ENCODE measurements at places on chromosomes 3 and 15. TPM values are rescaled to one million over a fixed set of nuclear protein-coding genes. Genes with fewer than 3 reads are reported as not detected.
A peak's percentile ranks its signal among the peaks of the same experiment; 100 is the strongest.

GRCh38 chr15:56933410-56933809 lies 15.0 kb downstream of the TCF12 start:
- no peak for DNase-seq

- DNase-seq: no peak
Observed at GRCh38 chr3:134197681-134198261, 52.9 kb downstream of the RYK start.

GRCh38 chr15:35210370-35210769 lies 125.3 kb upstream of the NANOGP8 start:
- no peak for DNase-seq

- DNase-seq: no peak
Observed at GRCh38 chr3:3827111-3827510, 27.9 kb downstream of the LRRN1 start.

- no peak for DNase-seq
Observed at GRCh38 chr15:43529587-43530345, 12.4 kb downstream of the MAP1A start.

- no peak for DNase-seq
Observed at GRCh38 chr3:78632925-78633553, 1134.8 kb downstream of the ROBO1 start.

GRCh38 chr15:88661041-88661700 lies 22.4 kb downstream of the ISG20 start:
- no peak for DNase-seq

- no peak for DNase-seq
Observed at GRCh38 chr3:58897646-58898045, 152.2 kb downstream of the CFAP20DC start.

- no peak for DNase-seq
Observed at GRCh38 chr3:196399485-196399945, 32.7 kb downstream of the UBXN7 start.

DNA sequence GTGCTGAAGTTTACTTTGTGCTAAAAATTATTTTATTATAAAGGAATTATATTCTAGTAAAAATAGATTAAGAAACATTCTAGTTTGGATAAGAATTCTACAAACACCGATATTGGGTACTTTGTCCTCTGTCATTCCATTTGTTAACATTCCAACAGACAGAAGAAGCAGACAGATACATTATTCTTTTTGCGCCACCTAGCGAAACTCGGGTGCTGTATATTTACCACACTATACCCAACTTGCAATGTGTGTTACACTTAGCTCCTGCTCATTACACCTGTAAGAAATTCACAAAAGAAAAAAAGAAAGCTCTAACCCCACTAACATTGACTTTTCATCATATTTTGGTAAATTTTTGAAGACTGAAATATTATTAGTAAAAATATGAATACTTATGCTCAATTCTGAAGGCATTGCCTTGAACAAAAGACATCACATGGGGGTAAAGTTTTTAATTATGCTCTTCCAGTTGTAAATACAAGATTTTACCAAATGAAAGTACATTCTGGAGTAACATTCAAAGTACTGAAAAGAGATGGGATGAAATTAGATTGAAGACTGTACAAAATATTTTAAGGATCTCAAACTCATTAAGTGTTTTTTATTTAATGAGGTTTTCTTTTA lies 136.5 kb upstream of the MLF1 start:
- peak; percentile 75 for DNase-seq

- DNase-seq: no peak
Observed at GRCh38 chr3:54067055-54067698, 55.2 kb upstream of the CACNA2D3 start.

DNA sequence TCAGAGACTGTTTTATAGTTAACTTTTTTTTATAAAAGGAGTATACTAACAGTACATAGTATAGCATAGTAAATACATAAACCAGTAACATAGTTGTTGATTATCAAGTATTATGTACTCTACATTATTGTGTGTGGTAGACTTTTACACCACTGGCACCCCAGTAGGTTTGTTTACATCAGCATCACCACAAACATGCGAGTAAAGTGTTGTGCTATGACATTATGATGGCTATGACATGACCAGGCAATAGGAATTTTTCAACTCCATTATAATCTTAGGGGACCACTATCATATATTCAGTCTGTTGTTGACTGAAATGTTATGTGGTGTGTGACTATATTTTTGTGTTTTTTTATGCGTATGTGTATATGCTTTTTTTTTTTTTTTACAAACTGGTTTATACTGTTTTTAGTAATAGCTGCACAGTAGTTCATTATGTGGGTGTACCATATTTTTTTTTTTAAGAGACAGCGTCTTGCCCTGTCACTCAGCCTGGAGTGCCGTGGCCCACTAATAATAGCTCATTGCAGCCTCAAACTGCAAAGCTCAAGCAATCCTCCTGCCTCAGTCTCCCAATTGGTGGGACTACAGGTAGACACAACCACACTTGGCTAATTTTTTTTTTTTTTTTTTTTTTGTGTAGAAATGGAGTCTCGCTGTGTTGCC lies 1.9 kb downstream of the CAPN7 start:
- DNase-seq: no peak

- DNase-seq: no peak
Observed at GRCh38 chr3:38021196-38021595, 8.2 kb downstream of the PLCD1 start.

- DNase-seq: no peak
Observed at GRCh38 chr3:141316851-141317250, 51.5 kb upstream of the ZBTB38 start.

DNA sequence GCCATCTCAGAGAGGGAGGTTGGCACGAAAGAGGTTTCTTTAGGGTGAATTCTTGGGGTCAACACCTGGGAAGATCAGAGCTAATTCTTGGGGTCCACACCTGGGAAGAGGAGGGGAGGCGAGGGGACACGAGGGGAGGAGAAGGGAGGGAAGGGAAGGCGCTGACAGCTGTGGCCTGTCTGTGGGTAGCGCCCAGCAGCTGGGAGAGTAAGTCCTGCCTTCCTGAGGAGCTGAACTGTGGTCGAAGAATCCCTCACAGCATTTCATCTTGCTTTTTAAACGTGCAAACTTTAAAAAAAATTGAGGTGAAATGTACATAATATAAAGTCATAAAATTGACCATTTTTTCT lies 63.2 kb upstream of the CGNL1 start:
- DNase-seq: no peak

GRCh38 chr3:73603762-73604171 lies 21.0 kb downstream of the PDZRN3 start:
- no peak for DNase-seq

DNA sequence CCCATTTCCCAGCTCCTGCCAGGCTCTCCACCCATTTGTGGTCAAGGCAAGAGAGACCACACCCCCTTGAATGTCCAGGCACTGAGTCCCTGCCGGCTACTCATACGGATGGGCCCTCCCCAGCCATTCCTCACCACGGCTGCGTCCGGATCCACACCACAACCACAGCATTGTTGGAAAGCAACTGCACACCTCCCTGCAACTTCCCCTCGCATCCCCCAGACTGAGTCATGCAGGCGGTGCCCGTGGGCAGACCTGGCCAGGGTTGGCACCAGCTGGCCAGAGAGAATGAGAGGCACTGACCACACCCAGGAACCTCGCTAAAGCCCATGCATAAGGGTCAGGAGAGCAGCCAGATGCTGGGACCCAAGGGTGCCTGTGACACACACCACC lies 30.5 kb downstream of the LOXL1 start:
- peak; percentile 20 for DNase-seq

DNA sequence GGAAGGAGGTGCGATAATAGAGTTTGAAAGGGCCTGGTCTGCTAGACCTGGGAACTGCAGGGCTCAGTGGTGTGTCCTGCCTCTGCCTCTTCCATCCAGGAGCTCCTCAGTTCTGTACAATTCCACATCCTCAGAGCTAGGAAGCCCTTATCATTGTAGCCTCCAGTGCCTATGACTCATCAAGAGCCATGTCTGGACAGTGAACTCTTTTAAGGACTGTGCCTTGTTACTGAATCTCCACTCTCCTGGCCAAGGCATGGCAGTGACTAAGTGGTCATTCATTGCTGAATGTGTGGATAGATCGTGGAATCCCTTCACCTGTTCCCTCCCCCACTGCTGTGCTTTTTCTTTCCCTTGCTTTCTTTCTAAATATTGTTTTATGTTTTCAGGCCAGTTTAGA lies 2.9 kb downstream of the TIMP4 start:
- DNase-seq: no peak

GRCh38 chr3:56219894-56220805 lies 248.1 kb downstream of the ERC2 start:
- DNase-seq: no peak

GRCh38 chr3:57647292-57647940 lies 45.5 kb downstream of the DENND6A start:
- no peak for DNase-seq

DNA sequence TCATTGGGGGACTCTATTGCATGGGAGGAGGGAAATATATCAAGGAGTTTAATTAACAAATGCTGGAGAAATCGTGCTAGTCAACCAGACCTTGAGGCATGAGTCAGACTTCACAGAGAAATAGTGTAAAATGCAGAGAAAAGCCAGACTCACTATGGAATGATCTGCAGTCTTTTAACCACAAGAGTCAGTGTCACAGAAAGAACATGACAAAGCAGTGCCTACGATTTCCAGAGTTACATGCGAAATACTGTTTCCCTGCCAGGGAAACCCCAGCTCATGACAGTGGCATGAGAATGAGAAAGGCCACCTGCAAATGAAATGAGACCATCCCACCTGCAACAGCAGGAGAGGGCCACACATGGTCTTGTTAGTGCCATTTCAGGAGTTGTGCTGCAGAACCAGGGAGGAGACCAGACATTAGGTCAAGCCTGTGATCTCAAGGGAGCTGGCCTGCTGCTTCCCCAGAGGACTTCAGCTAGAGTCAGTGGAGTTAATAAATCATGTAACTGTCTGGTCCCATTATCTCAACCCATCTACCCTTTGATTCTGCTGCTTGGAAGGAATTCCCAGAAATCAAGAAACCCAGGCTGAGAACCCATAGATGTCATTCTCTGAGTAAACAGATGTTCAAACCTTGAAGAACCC lies 79.0 kb downstream of the ERC2 start:
- DNase-seq: no peak

DNA sequence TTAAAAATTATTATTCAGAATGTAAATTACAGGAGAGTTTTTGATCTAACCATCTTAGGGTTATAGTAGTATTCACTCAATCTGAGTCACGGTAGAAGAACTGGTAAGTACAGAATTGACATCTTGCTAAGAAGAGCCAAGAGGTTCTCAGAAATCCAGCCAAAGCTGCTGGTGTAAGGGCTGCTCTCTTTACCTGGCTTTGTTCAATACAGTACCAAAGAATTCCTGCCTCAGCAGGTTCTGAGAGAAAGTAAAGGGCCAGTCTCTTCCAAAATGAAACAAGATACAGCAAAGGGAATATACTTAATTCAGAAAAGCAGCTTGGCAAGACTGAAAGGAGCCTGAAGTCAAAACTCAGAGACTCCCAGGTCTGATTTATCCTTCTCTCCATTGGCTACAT lies 193.1 kb downstream of the TNIK start:
- DNase-seq: no peak

GRCh38 chr3:99625643-99626416 lies 12.6 kb upstream of the COL8A1 start:
- no peak for DNase-seq

DNA sequence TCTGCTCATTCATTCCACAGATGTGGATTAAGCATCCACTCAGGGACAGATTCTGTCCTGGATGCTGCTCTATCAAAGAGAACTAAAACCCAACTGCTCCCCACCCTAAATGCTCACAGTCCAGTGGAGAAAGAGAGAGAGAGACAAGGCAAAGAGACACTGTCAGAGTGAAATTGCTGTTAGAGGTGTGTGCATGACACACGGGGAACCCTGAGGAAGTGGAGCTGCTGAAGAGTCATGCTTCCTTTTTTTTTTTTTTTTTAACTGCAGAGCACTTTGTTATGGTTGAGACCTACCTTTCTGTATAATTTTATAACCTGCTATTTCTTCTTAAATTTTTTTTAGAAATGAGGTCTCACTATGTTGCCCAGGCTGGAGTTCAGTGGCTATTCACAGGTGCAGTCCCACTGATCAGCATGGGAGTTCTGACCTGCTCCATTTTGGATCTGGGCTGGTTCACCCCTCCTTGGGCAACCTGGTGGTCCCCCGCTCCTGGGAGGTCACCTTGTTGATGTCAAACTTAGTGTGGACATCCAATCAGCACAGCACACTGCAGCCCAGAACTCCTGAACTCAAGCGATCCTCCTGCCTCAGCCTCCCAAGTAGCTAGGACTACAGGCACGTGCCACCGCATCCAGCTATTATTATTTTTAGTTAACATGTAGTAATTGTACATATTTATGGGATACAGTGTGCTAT lies 18.2 kb upstream of the PSTPIP1 start:
- no peak for DNase-seq

DNA sequence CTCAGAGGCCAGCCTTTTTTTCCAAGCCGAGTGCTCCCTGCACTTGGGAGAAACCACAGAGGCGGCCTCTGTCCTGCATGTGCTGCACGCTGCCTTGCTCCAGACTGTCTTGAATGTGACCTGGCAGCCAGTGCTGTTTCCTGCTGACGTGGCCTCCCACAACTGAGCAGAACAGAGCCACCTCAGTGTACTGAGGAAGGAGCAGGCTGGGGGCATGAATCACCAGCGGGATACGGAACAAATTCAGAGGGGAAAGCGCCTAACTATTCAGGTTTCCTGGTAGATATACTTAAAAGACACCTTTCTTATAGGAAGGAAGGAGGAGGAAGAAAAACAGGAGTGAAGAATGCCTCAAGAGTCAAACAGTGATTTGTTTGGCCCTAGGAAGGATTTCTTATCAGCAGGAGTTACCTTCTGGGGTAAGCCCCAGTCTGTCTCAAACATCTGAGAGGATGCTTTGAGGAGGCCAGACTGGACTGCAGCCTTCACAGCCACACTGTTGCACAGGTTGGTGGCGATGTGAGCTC lies 114.0 kb downstream of the FNDC3B start:
- peak; percentile 85 for DNase-seq

- no peak for DNase-seq
Observed at GRCh38 chr15:63482874-63483323, 21.5 kb upstream of the USP3 start.

- no peak for DNase-seq
Observed at GRCh38 chr3:65811086-65811761, 227.5 kb downstream of the MAGI1 start.

The REC114 gene
- total RNA-seq: not detected

The TMEM212 gene
- not detected for total RNA-seq

The FOXL2NB gene
- total RNA-seq: not detected

The GRAMD1C gene
- total RNA-seq: 27.0 TPM

The SENP8 gene
- 2.1 TPM for total RNA-seq

The PATL2 gene
- 1.6 TPM for total RNA-seq

The LRRC34 gene
- 3.4 TPM for total RNA-seq

The ADIPOQ gene
- 188 TPM for total RNA-seq

The RETNLB gene
- total RNA-seq: not detected
